T-helper 17 cell (primary cell): ENCODE measurements at places on chromosomes 11 and 22.

- H3K27me3 ChIP-seq, result peaks cover 52% of the 10 kb centered on the region
- no peak overlapping the region for H3K27ac ChIP-seq
- no peak overlapping the region for H3K4me3 ChIP-seq
- H3K36me3 ChIP-seq, result peaks cover 1% of the 10 kb centered on the region
- no peaks in the 10 kb centered on the region for H3K4me1 ChIP-seq
These were observed 90.8 kb upstream of the SHANK2 start for GRCh38 chr11:71342951-71343827.

GRCh38 chr22:20094197-20094807 is 14.3 kb downstream of the DGCR8 start:
- H3K27me3 ChIP-seq, result no peaks in the 10 kb centered on the region
- peak overlapping the region; percentile 43 for H3K4me3 ChIP-seq
- H3K36me3 ChIP-seq, result peaks cover 16% of the 10 kb centered on the region
- peaks cover 22% of the 10 kb centered on the region for H3K4me1 ChIP-seq
- no peak for DNase-seq

DNA sequence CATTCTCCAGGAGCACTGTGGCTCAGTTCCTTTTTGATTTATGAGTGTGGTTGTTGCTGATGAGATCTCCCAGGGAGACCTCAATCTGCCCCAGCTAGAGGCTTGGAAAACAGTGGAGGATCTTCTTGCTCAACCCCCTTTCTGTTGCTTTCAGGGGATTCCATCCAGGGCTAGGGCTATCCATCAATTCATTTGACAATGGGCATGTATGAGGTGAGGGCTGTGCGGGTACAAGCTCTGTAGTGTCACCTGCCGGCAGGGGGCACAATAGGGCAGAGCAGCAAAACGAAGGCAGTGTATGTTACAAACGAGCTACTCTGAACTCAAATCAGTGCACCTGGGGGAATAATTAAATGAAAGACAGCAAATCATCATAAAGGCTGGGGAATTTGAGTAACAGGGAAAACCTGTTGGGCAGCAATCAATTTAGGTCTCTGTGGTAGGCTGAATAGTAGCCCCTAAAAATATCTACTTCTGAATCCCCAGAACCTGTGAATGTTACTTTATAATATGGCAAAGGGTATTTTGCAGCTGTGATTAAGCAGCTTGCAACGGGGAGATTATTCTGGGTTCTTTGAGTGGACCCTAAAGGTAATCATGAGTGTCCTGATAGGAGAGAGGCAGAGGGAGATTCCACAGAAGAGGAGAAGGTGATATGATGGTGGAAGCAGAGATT is 170.3 kb upstream of the ZBED5 start:
- H3K4me3 ChIP-seq, result no peak overlapping the region
- H3K27me3 ChIP-seq, result peaks cover 22% of the 10 kb centered on the region
- H3K27ac ChIP-seq, result no peak overlapping the region
- peak; percentile 76 for DNase-seq
- H3K4me1 ChIP-seq, result peaks cover 6% of the 10 kb centered on the region
- H3K36me3 ChIP-seq, result peaks cover 2% of the 10 kb centered on the region

DNA sequence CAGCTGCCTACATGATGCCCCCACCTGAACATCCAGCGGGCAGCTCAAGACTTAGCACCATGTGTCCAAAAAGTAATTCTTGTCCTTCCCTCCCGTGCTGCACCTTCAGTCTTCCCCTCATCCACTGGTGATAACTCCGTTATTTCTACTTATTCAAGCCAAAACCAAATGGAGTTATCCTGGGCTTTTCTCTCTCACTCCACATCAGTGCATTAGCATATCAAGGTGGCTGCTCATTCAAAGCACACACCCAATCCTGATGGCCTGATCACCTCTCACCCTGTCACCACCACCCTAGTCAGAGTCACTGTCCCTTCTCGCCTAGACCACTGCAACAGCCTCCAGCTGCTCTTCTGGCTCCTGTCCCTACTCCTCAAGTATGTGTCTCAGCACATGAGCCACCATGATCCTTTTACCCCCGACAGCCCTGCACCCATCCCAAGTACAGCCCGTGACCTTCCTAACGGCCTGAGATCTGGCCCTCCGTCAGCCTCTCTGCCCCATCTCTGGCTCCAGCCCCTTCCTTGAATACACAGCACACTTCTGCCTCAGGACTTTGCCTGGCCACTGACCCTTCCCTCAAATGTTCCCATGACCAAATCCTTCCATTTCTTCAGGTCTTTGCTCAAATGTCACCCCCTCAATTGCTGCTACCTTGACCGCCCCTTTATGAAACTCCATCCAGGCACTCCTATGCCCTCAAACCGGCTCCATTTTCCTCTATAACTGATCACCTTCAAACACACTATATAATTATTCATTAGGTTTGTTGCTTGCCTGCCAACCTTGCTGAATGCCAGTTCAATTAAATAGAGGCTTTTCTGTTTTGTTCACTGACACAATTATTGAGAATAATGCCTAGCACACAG is 19.7 kb upstream of the SLC25A1 start:
- no peak for DNase-seq
- no peak overlapping the region for H3K4me3 ChIP-seq
- peak overlapping the region; percentile 80 for H3K27ac ChIP-seq
- peaks cover 7% of the 10 kb centered on the region for H3K4me1 ChIP-seq
- H3K36me3 ChIP-seq, result peaks cover 4% of the 10 kb centered on the region

- H3K4me1 ChIP-seq, result no peaks in the 10 kb centered on the region
- peaks cover 7% of the 10 kb centered on the region for H3K36me3 ChIP-seq
- H3K27me3 ChIP-seq, result peaks cover 28% of the 10 kb centered on the region
- no peak overlapping the region for H3K27ac ChIP-seq
These were observed 679.9 kb downstream of the OPCML start for GRCh38 chr11:132852361-132852760.

- H3K36me3 ChIP-seq, result peaks cover 7% of the 10 kb centered on the region
- no peak for DNase-seq
- H3K27ac ChIP-seq, result no peak overlapping the region
- peaks cover 2% of the 10 kb centered on the region for H3K4me1 ChIP-seq
These were observed 134.4 kb downstream of the METTL15 start for GRCh38 chr11:28242596-28242995.

GRCh38 chr11:22476589-22476988 is 138.4 kb downstream of the SLC17A6 start:
- no peak for DNase-seq
- H3K36me3 ChIP-seq, result no peaks in the 10 kb centered on the region
- H3K4me3 ChIP-seq, result no peak overlapping the region
- H3K4me1 ChIP-seq, result no peaks in the 10 kb centered on the region

DNA sequence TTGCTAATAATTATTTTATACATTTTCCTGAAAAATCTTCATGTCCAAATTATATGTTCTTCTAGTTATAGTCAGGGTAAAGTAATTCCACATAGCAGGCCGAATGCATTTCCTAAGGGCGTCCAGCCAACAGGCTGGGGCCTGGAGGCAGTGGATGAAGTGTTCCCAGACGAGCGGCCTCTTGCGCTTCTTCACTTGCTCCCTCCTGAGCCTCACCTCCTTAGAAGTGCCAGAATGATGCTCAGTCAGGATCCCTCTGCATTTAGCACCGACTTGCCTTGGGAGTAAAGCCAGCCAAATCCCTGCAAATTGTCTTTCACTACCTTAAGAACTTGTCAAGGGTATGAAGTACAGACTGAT is 1.5 kb downstream of the OLFML1 start:
- DNase-seq, result no peak
- no peak overlapping the region for H3K4me3 ChIP-seq
- peaks cover 3% of the 10 kb centered on the region for H3K4me1 ChIP-seq
- no peak overlapping the region for H3K27ac ChIP-seq

- DNase-seq, result no peak
- H3K36me3 ChIP-seq, result no peaks in the 10 kb centered on the region
- peaks cover 63% of the 10 kb centered on the region for H3K27me3 ChIP-seq
- H3K4me1 ChIP-seq, result peaks cover 5% of the 10 kb centered on the region
These were observed 1035.3 kb downstream of the NTM start for GRCh38 chr11:132405728-132406127.

GRCh38 chr22:40479887-40480538 is 109.6 kb downstream of the SGSM3 start:
- no peaks in the 10 kb centered on the region for H3K27me3 ChIP-seq
- no peak overlapping the region for H3K4me3 ChIP-seq
- no peaks in the 10 kb centered on the region for H3K36me3 ChIP-seq
- DNase-seq, result no peak
- H3K4me1 ChIP-seq, result peaks cover 23% of the 10 kb centered on the region

DNA sequence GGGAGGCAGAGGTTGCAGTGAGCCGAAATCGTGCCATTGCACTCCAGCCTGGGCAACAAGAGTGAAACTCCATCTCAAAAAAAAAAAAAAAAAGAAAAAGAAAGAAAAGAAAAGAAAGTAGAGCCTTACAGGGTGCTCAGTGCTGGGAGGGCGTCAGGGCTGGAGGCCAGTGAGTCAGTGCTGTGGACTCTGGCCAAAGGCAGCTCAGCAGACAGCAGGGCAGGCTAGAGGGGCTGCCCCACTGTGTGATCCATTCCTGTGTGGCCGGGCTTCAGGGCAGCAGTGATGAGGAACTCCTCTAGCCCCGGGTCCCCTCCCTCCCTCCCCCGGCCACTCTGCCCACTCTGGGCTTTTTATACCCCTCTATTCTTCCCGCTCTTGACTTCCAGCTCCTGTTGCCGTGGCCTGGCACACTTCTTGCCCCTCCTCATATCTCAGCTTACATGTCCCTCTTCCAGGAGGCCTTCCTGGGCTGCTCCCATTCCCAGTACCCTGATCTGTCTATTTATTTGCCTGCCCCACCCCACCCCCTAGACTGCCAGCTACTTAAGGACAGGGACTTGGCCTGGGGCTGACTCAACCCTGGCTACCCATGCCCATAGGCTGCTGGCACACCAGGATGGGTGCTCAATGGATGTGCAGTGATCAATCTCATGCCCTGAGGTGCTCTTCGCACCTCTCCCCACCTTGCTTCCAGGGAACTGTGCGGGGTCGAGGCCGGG is 10.1 kb downstream of the SYT12 start:
- H3K36me3 ChIP-seq, result no peaks in the 10 kb centered on the region
- DNase-seq, result no peak
- no peak overlapping the region for H3K27ac ChIP-seq
- peaks cover 42% of the 10 kb centered on the region for H3K27me3 ChIP-seq
- H3K4me1 ChIP-seq, result no peaks in the 10 kb centered on the region
- H3K4me3 ChIP-seq, result no peak overlapping the region

DNA sequence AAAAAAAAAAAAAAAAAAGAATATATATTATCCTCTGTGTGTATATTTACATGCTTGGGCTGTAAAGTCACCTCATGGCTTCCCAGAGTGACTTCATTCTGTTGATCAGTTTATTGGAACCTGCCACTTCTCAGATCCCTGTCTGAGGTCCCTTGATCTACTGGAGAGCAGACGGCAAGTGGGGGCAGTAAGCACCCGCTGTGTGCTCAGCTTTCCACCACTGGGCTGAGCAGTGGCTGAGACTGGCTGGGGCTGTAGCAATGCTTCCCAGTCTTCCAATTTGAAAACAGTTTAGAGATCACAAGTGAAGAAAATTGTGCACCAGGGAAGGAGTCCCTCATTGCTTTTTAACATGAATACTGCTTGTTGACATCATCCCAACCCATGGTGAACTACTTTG is 6.9 kb upstream of the RBM4B start:
- peaks cover 3% of the 10 kb centered on the region for H3K4me1 ChIP-seq
- no peak overlapping the region for H3K4me3 ChIP-seq
- no peak for DNase-seq
- peaks cover 2% of the 10 kb centered on the region for H3K36me3 ChIP-seq
- no peak overlapping the region for H3K27ac ChIP-seq

DNA sequence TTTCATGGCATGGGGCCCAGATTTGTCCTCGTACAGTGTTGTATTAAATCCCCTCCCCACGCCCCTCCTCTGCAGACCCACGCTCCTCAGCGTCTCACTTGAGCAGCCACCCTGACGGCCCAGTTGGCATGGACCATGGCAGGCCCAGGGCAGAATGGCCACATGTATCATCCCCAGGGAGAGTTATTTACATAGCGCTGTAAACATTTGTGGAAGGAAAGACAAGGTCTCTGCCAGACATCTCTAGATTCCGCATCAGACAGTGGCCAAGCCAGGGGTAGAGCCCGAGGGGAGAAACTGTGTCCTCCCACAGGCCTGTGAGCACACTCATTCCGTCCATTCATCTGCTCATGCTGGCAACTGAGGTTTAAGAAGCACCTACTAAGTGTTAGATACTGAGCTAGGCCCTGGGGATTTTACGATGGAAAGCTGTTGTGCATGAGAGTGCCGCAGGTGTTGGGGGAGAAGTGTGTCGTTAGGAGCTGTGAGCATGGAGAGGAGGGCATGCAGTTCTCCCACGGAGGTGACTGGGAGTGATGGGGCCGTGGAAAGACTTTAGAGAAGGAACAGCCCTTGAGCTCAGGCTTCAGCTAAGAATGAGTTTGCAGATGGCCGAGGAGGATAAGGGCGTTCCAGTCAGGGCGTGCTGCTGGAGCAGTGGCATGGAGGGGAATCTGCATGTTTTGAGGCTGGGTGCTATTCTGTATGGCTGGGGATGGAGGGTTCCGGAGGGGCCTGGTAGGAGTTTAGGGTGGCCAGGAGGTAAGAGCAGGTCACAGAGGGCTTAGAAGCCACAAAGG is 94.9 kb downstream of the GRIK4 start:
- no peak overlapping the region for H3K4me3 ChIP-seq
- peaks cover 75% of the 10 kb centered on the region for H3K27me3 ChIP-seq
- no peak overlapping the region for H3K27ac ChIP-seq
- H3K4me1 ChIP-seq, result peaks cover 6% of the 10 kb centered on the region

DNA sequence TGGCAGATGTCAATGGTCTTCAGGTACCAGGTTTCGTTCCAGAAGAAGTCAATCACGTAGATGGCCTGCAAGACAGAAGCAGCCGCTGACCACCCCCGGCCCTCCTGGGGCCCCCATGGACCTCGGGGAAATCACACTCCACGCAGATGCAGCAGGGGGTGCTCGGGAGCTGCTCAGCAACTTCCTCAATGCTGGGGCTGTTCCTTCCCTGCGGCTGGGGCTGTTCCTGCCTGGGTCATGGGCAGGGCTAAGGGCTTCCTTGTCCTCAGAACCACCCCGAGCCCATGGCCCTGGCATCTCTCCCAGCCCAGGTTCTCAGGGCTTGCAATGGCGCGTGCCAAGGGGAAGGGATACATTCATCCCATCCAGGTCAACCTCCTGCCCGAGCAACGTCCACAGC is 10.3 kb downstream of the DHCR7 start:
- no peaks in the 10 kb centered on the region for H3K4me1 ChIP-seq
- no peaks in the 10 kb centered on the region for H3K27me3 ChIP-seq
- H3K27ac ChIP-seq, result no peak overlapping the region
- H3K4me3 ChIP-seq, result no peak overlapping the region
- peaks cover 5% of the 10 kb centered on the region for H3K36me3 ChIP-seq
- no peak for DNase-seq

GRCh38 chr11:87604350-87604749 is 566.6 kb downstream of the TMEM135 start:
- H3K4me1 ChIP-seq, result no peaks in the 10 kb centered on the region
- H3K27me3 ChIP-seq, result no peaks in the 10 kb centered on the region
- H3K36me3 ChIP-seq, result no peaks in the 10 kb centered on the region
- DNase-seq, result no peak

GRCh38 chr11:9047964-9048523 is 43.4 kb downstream of the SCUBE2 start:
- no peak overlapping the region for H3K27ac ChIP-seq
- peaks cover 5% of the 10 kb centered on the region for H3K27me3 ChIP-seq
- DNase-seq, result no peak
- no peaks in the 10 kb centered on the region for H3K36me3 ChIP-seq
